M059J (cell line): ENCODE measurements at places on chromosomes 1 and 21. TPM values are rescaled to one million over a fixed set of nuclear protein-coding genes. Genes with fewer than 3 reads are reported as not detected.

- no peak for DNase-seq
Observed at GRCh38 chr1:230892018-230892491, 23.7 kb upstream of the C1orf198 start.

DNA sequence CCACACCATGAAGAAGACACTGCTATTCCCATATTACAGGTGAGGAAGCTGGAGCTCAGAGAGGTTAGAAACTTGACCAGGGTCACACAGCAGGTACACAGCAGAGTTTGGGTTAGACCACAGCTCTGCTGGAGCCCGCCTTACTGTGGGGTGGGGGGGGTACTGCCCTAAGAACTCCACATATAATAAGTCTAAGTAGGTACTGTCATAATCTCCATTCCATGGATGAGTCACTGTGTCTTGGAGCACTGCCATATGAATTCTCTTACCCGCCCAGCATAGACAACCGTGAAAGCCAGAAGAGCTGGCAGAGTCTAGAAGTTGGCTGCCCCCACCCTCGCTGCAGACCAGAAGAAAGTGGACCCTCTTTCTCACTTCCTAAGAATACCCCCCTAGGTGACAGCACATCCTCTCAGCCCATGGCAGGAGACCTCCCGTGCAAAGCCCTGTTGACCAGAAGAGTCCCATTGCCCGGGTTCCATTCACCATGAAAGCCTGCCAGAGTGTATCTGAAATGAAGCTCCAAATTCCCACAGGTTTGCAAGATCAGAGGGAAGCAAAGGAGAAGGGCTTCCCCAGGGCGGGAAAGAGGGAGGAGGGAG lies 5.2 kb upstream of the PLA2G2D start:
- peak; percentile 95 for DNase-seq

GRCh38 chr1:70034403-70034802 lies 171.0 kb downstream of the LRRC40 start:
- DNase-seq: peak; percentile 74

DNA sequence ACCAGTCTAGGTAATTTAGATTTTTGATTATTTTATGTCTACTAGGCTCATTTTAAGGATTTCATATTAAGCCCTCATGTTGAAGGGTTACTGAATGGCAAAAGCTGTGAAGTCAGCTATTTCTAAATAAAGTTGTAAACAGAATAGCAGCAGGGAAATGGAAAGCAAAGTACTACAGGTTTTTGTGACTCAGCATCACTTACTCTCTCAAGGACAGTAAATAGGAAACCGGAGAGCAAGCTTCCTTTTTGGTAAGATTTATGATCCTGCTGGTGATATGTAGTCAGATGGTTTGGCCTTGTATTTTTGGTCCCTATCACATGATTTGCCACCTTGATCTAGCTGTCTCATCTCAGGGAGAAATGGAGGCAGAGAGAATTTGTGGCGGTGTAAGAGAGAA lies 226.0 kb downstream of the RPS6KC1 start:
- no peak for DNase-seq

- DNase-seq: no peak
Observed at GRCh38 chr1:36693161-36693525, 210.4 kb upstream of the CSF3R start.

GRCh38 chr1:117096951-117097408 lies 24.6 kb downstream of the TRIM45 start:
- peak; percentile 34 for DNase-seq

NR1I3 gene
- not detected in 2 replicates for total RNA-seq

KIFAP3 gene
- 14.4 and 25.7 TPM in 2 replicates for total RNA-seq

CROCC gene
- 4.6 and 4.8 TPM in 2 replicates for total RNA-seq
